ENCODE measurements at places on chromosomes 6 and 20.

- DNase-seq, result no peak
These were observed 5.9 kb upstream of the DEK start for GRCh38 chr6:18270216-18270615.

- no peak for DNase-seq
These were observed 5.9 kb upstream of the HDAC2 start for GRCh38 chr6:113976806-113977205.

- DNase-seq, result no peak
These were observed 52.7 kb downstream of the CPXM1 start for GRCh38 chr20:2747676-2748235.

DNA sequence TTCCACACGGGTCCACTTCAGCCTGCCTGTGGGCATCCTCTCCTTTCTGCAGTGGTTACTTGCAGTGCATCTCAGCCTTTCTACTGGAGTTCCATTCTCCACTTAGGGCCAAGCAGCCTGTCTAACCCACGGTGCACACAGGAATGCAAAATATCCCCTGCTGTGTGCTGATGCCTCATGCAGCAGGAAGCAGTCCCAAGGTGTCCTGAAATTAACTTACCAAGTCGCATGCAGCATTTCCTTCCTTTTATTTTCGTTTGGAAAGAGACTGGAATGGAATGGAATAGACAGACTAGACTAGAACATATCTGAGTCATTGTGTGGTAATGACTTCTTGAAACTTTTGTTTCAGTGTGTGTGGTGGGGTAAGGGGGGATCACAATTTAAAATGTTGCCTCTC is 25.9 kb upstream of the FOXQ1 start:
- no peak for DNase-seq

DNA sequence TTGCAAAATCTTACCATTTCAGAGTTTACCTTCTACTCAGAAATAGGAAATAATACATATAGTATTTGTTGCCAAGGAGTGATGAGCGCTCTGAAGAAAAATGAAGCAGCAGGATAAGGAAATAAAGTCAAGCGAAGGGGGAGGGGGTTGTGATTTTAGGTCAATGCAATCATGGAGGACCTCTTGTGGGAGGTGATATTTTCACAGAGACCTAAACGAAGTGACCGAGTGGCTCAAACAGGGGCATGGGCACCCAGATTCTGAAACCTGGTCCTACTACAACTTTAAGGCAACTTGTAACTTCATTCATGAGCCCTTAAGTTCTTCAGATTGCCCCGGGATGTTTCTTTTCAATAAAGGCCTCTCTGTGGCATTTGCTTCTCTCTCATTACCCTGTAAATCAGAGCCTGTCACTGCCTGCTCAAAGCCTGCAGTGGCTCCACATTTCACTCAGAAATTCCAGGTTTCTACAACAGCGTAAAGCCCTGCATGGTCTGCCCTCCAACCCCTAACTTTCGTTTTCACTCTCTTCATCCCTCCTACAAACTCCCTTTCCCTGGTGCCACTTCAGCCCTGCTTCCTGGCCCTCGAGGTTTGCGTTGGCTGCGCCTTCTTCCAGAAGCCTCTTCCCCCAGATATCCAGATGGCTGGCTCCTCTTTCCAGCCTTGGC is 162.7 kb downstream of the TBC1D7 start:
- DNase-seq, result no peak

- no peak for DNase-seq
These were observed 23.9 kb downstream of the PAX1 start for GRCh38 chr20:21729316-21729715.

- no peak for DNase-seq
These were observed 173.0 kb upstream of the JAG1 start for GRCh38 chr20:10846766-10847165.

DNA sequence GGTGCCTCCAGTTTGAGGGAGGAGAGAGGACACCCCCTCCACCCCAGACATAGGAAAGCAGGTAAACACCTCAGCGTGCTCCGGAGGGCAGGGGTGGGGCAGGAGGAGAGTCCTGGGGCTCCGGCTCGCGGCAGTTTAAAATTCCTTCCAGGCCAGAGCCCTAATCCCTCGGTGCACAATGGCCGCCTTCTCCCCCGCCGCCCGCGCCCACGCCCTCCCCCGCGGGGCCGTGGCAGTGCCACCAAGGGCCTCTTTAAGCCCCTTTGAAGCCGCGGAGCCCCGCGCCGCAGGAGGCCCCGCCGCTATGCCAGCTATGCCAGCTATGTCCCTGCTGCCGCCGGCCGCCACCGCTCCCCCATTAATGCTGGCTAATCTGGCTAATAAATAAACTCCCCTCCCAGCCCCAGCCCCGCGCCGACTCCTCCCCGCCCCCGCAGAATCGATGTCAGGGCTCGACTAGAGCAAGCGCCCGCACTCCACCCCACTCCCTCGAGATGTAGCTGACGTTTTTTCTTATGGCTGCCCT is 125.1 kb downstream of the MRPL14 start:
- peak; percentile 84 for DNase-seq

GRCh38 chr6:30763155-30763617 is 18.8 kb upstream of the IER3 start:
- no peak for DNase-seq

GRCh38 chr20:45094864-45095574 is 5.9 kb downstream of the KCNS1 start:
- no peak for DNase-seq

- DNase-seq, result no peak
These were observed 456.0 kb upstream of the PTCHD4 start for GRCh38 chr6:48567016-48567415.

- no peak for DNase-seq
These were observed 47.2 kb upstream of the STMND1 start for GRCh38 chr6:17054647-17055046.

- no peak for DNase-seq
These were observed 312.1 kb upstream of the DEFB112 start for GRCh38 chr6:50361641-50362331.

- DNase-seq, result no peak
These were observed 126.9 kb downstream of the OR2B2 start for GRCh38 chr6:27785294-27785693.

DNA sequence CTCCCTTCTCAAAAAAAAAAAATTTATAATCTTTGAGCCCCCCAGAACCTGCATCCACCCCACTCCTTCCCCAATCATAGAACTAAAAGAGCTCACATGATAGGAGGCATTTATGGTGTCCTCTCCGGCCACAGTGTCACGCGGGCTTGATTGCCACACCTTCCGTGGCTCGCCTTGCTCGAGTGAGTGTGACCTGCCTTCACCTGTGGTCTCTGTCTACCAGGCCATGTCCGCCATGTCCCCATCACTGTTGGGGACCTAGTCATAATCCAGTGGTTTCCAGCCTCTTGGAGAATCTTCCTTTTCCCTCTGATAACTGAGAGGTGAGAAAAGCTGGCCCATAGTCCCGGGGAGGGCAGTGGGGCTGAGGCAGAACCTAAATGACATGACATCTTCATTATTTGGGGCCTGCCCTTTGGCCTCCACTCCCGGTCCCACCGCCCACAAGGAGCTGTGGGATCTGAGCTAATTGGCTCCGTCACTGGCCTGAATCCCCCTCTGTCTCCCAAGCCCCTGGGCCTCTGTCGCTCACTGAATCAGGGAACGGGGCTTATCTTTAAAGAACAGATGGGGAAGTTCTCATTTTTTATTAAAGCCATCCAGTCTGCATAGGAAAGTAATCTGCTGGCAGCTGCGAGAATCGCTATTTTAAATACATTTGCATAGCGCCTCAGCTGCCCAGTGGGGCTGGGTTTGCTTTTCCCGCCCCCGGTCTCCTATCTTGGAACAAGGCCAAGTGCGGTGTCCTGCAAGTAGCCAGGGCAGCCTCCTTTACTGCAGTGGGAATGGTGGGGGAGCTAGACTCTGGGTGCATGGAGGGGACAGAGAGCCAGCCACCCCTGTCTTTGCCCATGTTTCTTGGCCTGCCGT is 197.6 kb upstream of the PMEPA1 start:
- DNase-seq, result no peak

DNA sequence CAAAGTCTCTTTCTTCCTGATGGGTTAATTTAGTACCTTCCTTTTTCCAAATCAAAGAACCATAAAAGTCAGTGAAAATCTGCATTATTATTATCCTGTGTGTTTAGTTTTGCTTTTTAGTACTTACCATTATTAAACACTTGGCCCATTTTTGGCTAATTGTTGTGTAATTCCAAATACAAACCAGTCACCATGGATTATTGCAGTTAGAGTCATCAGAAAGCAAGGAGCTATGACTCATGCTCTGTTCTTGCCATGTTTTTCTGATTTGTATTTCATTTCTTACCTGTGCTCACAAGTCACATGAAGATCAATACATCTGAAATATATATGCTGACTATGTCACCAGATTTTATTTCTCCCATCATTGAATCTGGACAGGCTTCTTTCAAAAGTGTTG is 31.3 kb downstream of the SLC22A3 start:
- DNase-seq, result no peak

DNA sequence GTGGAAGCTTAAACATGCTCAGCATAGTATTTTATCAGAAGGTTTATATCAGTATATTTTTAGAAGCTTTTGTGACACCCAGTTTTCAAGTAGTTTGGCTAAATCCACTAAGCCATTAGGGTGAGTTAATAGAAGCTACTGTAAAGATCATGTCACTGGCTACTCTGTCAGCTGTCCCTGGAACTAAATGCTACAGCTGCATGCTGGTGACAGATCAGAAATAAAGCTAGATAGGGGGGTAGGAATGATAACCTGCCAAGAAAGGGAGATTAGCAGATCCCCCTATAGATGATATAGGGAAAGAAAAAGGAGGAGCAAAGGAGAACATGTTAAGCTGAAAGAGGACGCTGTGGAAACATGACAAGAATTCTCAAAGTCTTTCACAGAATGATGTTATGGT is 363.2 kb downstream of the QKI start:
- DNase-seq, result no peak

- DNase-seq, result no peak
These were observed 532.6 kb downstream of the CBLN4 start for GRCh38 chr20:55472704-55473103.

- DNase-seq, result no peak
These were observed 55.4 kb downstream of the MRPL14 start for GRCh38 chr6:44071670-44072451.

- DNase-seq, result no peak
These were observed 590.9 kb upstream of the NRSN1 start for GRCh38 chr6:23535101-23535500.

GRCh38 chr6:118932421-118932820 is 2.5 kb downstream of the MCM9 start:
- no peak for DNase-seq

DNA sequence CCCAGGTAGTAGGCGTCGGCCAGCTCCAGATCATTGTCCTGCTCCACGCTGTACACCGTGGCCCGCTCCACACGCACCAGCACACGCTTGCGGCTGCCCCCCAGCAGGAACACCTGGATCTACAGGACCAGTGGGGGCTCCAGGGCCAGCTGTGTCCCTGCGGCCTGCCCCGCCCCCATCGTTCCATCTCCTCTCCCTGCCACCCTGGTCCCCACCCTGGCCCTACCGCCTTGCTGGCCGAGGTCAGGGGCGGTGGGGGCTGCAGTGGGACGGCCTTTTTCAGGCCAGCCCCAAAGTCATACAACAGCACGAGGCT is 9.8 kb downstream of the ADRM1 start:
- DNase-seq, result no peak

DNA sequence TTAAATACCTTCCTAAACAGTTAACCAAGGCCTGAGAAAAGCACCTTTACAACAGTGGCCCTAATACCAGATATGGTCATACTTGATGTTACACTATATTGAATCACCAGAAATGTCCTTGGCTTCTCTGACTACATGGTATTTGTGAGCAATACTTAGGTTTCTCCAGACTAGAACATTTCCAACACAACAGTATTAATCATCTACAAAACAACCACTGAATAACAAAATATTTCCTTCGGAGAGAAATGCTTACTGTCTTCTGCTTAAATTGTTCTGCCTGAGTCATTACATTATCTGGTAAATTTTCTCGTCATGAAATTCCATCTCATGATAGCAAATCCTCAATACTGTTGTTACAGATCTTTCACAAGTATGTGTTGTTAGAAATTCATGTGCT is 252.9 kb upstream of the RUNX2 start:
- no peak for DNase-seq

GRCh38 chr6:21771626-21772320 is 178.2 kb downstream of the SOX4 start:
- DNase-seq, result no peak

GRCh38 chr20:25225642-25226432 is 22.0 kb upstream of the PYGB start:
- DNase-seq, result no peak

DNA sequence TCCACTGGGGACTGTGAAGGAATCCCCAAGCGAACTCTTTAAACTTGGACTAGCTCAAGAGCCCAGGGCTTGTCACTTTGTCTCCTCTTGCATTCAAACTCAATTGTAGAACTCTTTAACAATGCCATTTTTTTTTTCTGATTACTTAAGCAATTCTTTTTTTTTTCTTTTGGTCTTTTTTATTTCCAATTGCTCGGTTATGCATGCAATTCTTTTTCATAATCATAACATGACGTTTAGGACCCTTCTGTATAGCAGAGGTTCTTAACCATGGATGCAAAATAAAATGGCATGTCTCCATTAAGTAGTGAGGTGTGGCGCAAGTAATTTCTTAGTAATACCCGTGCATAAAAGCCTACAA is 466 bp upstream of the BFSP1 start:
- DNase-seq, result no peak

DNA sequence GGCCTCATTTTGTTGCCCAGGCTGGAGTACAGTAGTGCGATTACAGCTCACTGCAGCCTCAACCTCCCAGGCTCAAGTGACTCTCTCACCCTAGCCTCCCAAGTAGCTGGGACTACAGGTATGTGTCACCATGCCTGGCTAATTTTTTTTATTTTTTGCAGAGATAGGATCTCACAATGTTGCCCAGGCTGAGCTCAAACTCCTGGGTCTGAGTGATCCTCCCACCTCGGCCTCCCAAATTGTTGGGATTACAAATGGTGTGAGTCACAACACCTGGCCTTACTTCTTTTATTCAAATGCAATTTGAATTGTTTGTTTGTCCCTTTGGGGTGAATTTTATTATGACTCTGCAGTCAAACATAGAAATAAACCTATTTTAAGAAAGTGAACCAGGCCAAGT is 131.7 kb upstream of the SLC22A16 start:
- no peak for DNase-seq

DNA sequence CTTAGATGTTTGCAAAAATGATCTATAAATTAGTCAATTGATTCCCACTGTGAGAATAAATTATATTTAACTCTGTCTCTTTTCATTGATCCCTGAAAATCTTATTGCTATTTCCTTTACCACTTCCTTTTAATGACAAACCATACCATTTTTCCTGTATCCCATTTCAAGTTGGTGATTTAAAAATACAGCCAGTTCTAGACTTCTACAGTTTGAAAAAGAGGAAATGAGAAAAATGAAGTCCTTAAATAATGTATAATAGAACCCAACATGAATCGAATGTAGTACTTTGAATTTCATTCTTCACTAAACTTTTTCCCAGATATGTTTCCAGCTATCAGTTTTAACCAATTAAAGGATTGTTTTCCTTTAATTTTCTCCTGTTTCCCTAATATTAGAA is 29.5 kb upstream of the SDHAF4 start:
- DNase-seq, result no peak

- no peak for DNase-seq
These were observed 43.5 kb downstream of the PREX1 start for GRCh38 chr20:48784273-48784641.

GRCh38 chr20:19850198-19850533 is 92.1 kb downstream of the RIN2 start:
- DNase-seq, result no peak
